Activated CD4-positive, alpha-beta T cell treated with anti-CD3 and anti-CD28 coated beads, Interleukin-2, amount 10 ng/mL, durations not matched to agents 7 days and 5 days (primary cell): ENCODE measurements at places on chromosomes 2 and 18. TPM values are rescaled to one million over a fixed set of nuclear protein-coding genes. Genes with fewer than 3 reads are reported as not detected.

Gene ADGRF3
- 6.5 TPM for total RNA-seq

Gene DNAJB2
- 38.2 TPM for total RNA-seq

Gene ABI2
- 19.1 TPM for total RNA-seq

Gene GAD1
- 1.4 TPM for total RNA-seq

Gene SERPINB7
- not detected for total RNA-seq

Gene CROCC2
- total RNA-seq = not detected

Gene SLC35F6
- total RNA-seq = 20.6 TPM

Gene IL1RN
- 0.48 TPM for total RNA-seq

Gene CNTNAP5
- not detected for total RNA-seq

Gene CHRND
- total RNA-seq = not detected

Gene ATOH8
- total RNA-seq = 0.12 TPM

- H3K4me3 ChIP-seq = no peak overlapping the region
- peaks cover 30% of the 10 kb centered on the region for H3K27me3 ChIP-seq
- no peak overlapping the region for H3K27ac ChIP-seq
- no peak for DNase-seq
- no peaks in the 10 kb centered on the region for H3K4me1 ChIP-seq
Observed at GRCh38 chr2:11553661-11554398, 20.0 kb downstream of the GREB1 start.

- DNase-seq = no peak
- H3K27ac ChIP-seq = no peak overlapping the region
- H3K27me3 ChIP-seq = peaks cover 6% of the 10 kb centered on the region
- H3K4me3 ChIP-seq = no peak overlapping the region
- H3K4me1 ChIP-seq = no peaks in the 10 kb centered on the region
- no peaks in the 10 kb centered on the region for H3K36me3 ChIP-seq
Observed at GRCh38 chr2:75142081-75142480, 57.2 kb downstream of the TACR1 start.

DNA sequence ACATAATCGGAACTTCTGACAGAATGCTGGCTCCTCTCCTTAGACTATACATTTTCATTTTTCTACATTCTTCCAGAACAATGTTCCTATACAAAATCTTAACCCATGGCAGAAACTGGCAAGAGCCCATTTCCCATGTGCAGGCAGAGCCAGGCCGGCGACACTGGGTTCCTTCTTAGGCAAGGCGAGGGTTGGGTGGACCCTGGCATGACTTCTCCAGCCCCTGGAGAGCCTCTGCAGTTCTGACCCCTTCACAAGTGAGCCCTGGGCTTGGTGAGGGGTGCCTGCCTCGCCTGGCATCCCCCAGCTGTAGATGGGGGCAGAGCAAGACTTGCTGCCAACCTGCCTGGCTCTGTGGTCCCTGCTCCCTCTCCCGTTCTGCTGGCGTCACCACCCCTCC lies 5.0 kb downstream of the GYPC start:
- no peak overlapping the region for H3K4me3 ChIP-seq
- H3K27ac ChIP-seq = peak overlapping the region; percentile 94
- peaks cover 78% of the 10 kb centered on the region for H3K4me1 ChIP-seq
- no peaks in the 10 kb centered on the region for H3K27me3 ChIP-seq
- DNase-seq = no peak

DNA sequence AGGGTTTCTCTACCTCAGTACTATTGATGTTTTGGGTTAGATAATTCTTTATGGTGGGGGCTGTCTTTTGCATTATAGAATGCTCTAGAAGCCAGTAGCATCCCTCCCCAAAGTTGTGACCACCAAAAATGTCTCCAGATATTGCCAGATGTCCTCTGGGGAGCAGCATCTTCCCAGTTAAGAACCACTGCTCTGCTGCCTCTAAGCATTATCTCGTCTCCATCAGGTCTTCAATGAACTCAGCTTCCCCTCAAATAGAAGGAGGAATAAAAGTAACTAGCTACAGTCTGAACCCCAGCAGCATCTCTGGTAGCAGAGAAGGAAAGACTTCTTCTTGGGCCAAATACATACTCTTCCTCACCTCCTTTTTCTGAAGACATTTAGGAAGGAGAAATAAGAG lies 244.1 kb downstream of the AGPS start:
- H3K4me1 ChIP-seq = peaks cover 5% of the 10 kb centered on the region
- H3K36me3 ChIP-seq = no peaks in the 10 kb centered on the region
- no peak overlapping the region for H3K27ac ChIP-seq
- no peak for DNase-seq
- peaks cover 6% of the 10 kb centered on the region for H3K27me3 ChIP-seq

- H3K36me3 ChIP-seq = no peaks in the 10 kb centered on the region
- H3K4me1 ChIP-seq = peaks cover 4% of the 10 kb centered on the region
- no peak overlapping the region for H3K27ac ChIP-seq
- peaks cover 12% of the 10 kb centered on the region for H3K27me3 ChIP-seq
- no peak overlapping the region for H3K4me3 ChIP-seq
Observed at GRCh38 chr18:75406491-75407445, 20.7 kb downstream of the SMIM21 start.

GRCh38 chr2:38097988-38098385 lies 22.0 kb upstream of the CYP1B1 start:
- DNase-seq = no peak
- H3K36me3 ChIP-seq = no peaks in the 10 kb centered on the region
- H3K4me3 ChIP-seq = no peak overlapping the region
- peaks cover 56% of the 10 kb centered on the region for H3K4me1 ChIP-seq
- H3K27ac ChIP-seq = no peak overlapping the region

DNA sequence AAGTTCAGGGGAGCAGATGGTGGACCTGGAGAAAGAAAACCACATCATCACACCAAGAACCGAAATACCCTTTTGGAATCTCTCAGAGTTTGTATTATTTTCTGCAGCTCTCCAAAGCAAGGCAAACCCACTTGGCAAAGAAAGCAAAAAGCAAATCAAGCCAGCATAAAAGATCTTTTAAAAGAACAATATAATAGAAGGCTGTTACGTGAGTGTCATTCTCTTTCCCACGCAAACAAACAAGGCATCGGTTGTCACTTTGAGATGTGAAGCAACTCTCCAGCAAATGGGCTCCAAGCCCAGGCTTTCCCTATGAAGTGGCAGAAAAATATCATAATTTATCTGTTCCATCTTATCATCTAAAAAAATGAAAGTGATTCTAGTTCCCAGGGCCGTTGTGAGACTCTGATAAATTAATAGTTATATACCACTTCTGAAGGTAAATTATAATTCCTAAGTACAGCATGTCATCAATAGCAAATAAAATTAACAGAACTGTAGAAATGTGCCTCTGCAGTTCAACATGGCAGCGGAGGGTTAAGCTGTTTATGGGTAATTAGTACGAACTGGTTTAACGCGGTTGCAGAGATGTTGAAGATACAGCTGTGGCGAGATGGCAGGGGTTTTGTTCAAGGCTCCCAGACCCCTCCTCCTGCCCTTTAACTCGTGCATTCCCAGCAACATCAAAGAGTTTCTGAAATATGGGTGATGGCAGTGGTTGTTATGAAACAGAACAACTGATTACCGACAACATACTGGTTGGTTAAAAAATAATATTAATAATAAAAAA lies 89.2 kb downstream of the EPHA4 start:
- peaks cover 5% of the 10 kb centered on the region for H3K36me3 ChIP-seq
- no peak overlapping the region for H3K27ac ChIP-seq

DNA sequence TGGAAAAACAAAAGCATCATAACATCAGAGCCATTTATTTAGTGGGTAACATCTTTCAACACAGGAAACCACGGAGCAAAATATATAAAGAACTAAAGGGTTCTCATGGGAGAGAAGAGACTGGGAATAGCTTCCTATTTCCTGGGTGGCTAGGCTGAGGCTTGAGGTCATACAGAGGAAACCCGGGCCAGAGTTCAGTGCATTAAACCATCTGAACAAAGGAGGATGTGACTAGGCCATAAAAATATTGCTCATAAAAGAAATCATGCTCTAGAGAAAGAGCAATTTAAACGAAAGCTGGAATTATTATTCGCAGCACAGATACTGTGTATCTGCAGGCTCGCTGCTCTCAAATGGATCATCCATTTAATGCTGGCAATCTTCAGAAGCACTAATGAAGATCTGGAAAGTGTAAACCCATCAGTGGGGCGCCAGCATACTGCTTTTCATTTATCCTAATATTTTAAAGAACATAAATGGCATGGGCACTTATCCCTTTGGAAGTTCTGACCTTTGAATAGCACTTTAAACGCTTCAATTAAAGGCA lies 83.3 kb downstream of the GALNT14 start:
- no peaks in the 10 kb centered on the region for H3K36me3 ChIP-seq
- no peaks in the 10 kb centered on the region for H3K4me1 ChIP-seq
- H3K4me3 ChIP-seq = no peak overlapping the region
- H3K27ac ChIP-seq = no peak overlapping the region
- no peak for DNase-seq

- H3K4me1 ChIP-seq = peaks cover 20% of the 10 kb centered on the region
- no peaks in the 10 kb centered on the region for H3K36me3 ChIP-seq
- peak; percentile 98 for DNase-seq
- peak overlapping the region; percentile 80 for H3K27ac ChIP-seq
- H3K27me3 ChIP-seq = peaks cover 6% of the 10 kb centered on the region
- H3K4me3 ChIP-seq = peak overlapping the region; percentile 77
Observed at GRCh38 chr18:11980494-11981191, 664 bp upstream of the IMPA2 start.

DNA sequence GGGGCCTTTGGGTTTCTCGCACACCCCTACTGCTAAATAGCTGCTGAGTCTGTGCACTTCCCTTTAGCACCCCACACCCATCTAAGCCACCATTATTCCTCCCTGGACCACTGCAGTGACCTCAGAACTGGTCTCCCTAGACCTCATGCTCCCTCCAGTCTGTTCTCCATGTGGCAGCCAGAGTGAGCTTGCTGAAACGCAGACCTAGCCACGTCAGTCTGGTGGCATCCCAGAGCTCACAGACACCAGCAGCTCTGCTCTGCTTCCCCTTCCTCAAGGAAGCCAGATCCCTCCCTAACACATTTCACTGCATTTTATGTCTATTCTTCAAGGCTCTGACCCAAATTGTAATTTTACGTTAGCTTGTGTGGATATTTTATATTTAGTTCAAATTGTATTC lies 144.4 kb downstream of the DYSF start:
- no peaks in the 10 kb centered on the region for H3K36me3 ChIP-seq
- no peaks in the 10 kb centered on the region for H3K27me3 ChIP-seq
- no peaks in the 10 kb centered on the region for H3K4me1 ChIP-seq
- H3K27ac ChIP-seq = no peak overlapping the region

- no peak overlapping the region for H3K27ac ChIP-seq
- H3K4me1 ChIP-seq = no peaks in the 10 kb centered on the region
- H3K27me3 ChIP-seq = no peaks in the 10 kb centered on the region
- no peak for DNase-seq
Observed at GRCh38 chr2:160784034-160784433, 290.4 kb upstream of the RBMS1 start.

DNA sequence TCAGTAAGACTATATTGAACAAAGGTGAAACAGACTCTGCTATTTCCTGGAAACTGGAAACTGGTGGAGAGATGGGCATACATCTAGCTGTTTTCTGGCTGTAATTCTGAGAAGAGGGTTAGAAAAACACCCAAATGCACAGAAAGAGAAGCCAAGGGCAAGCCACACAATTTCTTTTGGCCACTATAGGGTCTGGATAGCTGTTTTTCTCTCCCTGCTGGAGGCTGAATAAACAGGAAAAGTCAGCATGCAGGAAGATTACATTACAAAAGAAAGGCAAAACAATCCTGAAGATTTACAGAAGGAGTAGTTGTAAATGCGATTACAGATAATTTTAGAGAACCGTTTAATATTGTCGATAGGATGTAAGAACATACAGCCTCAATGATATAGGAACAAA lies 186.2 kb upstream of the REG3G start:
- no peaks in the 10 kb centered on the region for H3K4me1 ChIP-seq
- no peak for DNase-seq
- H3K36me3 ChIP-seq = no peaks in the 10 kb centered on the region
- no peak overlapping the region for H3K27ac ChIP-seq
- H3K27me3 ChIP-seq = no peaks in the 10 kb centered on the region

GRCh38 chr2:17620841-17621240 lies 80.3 kb downstream of the VSNL1 start:
- DNase-seq = no peak
- H3K4me3 ChIP-seq = no peak overlapping the region
- H3K27ac ChIP-seq = no peak overlapping the region

DNA sequence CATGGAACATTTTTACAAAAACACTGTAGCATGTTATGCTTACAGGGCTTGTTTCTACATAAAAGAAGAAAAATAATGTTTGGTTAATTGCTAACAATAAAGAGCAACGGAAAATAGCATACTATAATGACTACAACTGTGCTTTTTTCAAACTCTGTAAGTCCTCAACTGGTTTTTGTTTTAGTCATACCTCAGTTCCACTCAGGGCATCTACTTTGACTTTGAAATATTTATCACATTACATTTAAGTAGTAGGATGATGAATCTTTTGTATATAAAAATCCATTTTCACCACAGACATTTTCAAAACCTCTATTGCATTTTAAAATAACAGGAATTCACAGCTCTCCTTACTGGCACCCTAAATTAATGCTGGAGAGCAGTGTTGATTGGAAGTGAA lies 8.3 kb downstream of the SATB2 start:
- DNase-seq = no peak
- H3K27ac ChIP-seq = no peak overlapping the region
- H3K36me3 ChIP-seq = no peaks in the 10 kb centered on the region

DNA sequence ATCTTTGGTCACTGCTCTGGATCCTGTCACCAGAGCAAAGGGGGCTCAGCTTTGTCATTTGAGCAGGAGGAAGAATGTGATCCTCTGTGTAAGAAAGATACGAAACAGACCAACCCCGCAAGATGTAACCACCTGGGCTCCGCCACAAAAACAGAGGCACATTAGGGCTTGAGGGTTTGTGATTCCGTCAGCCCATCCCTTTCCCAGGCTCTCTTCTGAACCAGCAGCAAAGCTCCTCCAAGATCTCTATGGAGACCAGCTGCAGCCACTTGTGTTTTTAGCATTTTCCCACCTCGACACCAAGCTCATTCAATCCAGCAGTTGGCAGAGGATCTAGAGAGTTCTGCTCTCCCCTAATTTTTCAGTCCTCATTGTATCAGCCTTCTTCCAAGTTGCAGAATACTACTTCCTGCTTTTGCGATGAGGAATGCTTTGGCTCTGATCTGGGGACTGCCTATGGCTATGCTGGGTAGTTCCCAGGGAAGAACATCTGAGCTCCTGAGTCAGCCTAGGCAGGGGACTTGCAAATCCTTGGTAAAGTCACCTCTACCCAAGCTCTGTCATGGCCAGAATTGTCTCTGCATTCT lies 139.6 kb upstream of the RAB12 start:
- no peak for DNase-seq
- H3K27ac ChIP-seq = no peak overlapping the region
- peaks cover 1% of the 10 kb centered on the region for H3K27me3 ChIP-seq
- no peaks in the 10 kb centered on the region for H3K36me3 ChIP-seq

DNA sequence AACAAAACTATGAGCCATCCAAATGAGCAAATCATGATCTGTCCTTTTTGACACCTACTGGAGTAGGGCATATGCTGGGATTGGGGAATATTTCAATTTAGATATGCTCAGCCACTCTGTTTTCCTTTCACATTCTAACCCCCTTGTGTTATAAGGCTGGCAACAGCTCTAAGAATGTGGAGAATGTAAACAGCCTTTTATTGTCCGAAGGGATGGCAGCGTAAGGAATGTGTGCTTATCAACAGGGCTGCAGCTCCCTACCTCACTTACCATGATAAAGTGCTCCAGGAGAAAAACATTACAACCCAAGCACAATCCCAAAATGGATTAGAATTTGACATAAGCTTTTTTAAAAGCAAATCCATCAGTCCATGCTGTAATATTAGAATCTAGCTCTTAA lies 2.2 kb downstream of the NXPH2 start:
- DNase-seq = no peak
- no peak overlapping the region for H3K4me3 ChIP-seq
- no peaks in the 10 kb centered on the region for H3K4me1 ChIP-seq
- peaks cover 2% of the 10 kb centered on the region for H3K36me3 ChIP-seq

GRCh38 chr18:11411048-11411447 lies 198.3 kb upstream of the SLC35G4 start:
- H3K27me3 ChIP-seq = no peaks in the 10 kb centered on the region
- no peak for DNase-seq
- H3K36me3 ChIP-seq = no peaks in the 10 kb centered on the region
- no peaks in the 10 kb centered on the region for H3K4me1 ChIP-seq
- no peak overlapping the region for H3K4me3 ChIP-seq
